ENCODE measurements at places on chromosomes 4 and X.
A peak's percentile ranks its signal among the peaks of the same experiment; 100 is the strongest.

DNA sequence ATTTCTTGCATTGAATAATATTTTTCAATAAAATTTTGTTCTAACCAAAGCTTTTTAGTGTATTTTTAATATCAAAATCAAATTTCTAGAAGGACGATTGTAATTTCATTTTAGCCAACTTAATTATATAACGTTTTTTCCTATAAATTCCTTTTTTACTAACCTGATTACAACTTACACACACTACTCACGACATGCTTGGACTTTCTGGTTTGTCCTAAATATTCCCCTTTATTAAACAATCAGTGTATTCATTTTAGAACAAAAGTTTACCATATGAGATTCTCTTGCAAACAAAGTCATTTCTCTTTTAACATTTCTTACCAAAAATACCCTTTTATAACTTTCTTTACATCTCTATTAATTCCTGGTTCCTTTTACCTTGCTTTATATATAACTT, 173.7 kb downstream of the PWWP3B start:
- no peak for DNase-seq

- no peak for DNase-seq
These were observed 39.8 kb downstream of the GPM6A start for GRCh38 chr4:175772170-175772705.

DNA sequence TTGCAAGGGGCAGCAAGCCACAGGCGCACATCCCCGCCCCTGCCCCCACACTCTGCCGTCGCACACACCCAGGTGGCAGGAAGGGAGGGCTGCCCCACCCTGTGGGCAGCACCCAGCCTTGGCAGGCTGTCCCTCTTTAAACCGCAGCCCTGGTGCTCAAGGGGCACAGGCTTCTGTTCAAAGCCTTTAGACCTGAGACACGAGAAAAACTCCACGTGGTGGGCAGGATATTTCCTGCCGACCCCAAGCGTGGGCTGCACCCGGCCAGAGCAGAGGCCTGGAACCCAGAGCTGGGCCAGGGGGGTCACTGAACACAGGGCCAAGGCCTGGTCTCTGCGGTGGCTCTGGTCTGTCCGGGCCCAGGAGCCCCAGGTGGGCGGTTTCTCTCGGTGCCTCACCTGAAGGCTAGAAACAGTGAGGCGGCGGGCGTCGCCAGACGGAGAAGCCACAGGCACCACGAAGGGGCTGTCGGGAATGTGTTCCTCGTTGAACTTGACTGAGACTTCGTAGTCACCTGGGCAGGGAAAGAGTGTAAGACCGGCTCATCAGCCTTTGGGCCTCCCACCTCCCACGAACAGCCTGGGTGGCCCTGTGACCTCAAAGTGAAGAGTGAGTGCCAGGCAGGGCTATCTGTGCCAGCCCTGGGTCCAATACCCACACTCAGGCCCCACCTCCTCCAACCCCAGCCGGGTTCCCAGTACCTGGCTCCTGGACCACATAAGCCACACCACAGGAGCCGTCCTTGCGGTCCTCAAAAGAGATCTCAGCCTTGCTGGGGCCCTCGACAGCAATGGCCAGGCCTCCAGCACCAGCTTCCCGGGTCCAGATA, 23.0 kb downstream of the FLNA start:
- DNase-seq: peak; percentile 72

DNA sequence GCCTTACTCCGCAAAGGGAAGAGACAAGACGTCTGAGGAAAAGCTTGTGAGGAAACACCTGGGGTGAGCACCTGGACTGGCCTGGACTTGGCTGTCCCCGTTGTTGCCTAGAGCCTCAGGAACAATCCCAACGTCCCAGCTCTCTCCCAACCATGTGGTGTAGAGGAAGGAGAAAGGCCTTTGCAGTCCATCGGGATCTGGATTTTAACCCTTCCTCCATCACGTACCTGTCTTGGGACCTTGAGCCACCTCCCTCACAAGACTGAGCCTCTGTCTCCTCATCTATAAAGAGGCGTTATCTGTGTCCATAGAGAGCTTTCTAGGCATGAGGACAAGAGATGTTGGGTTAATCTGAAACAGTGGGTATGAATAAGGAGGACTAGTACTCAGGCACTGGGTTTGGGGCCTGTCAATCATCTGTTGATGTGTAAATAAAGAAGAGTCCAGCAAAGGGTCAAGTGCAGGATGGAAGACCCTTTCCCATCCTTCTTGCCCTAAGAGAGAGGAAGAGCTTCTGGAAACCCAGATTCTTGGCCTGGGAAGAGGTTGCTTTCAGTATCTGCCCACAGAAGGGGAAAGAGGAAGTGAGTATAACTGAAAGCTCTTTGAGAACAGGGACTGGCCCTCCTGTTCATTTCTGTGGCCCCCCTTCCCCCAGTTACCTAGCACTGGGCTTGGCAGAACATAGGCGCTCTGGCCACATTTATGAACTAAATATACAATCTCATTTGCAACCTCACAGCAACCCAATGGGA, 137.1 kb downstream of the PJA1 start:
- DNase-seq: no peak

GRCh38 chrX:9473708-9474107, 8.8 kb downstream of the TBL1X start:
- no peak for DNase-seq

DNA sequence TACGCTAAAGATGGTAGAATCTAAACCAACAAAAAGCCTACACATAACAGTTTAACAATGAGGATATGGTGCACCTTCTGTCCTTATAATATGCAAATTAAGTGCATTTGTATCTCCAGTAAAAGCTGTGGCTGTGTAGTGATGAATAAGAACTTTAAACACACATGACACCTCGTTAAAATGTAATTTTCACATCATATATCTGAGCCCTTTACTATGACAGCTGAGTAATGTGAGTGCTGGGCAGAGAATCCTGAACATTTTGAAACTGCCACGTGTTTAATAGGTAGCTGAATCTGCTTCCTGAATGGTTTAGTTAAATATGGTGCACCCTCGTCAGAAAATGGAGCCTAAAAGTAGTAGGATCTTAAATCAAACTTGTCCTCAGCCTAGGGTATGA, 540.8 kb downstream of the ADGRL3 start:
- no peak for DNase-seq

DNA sequence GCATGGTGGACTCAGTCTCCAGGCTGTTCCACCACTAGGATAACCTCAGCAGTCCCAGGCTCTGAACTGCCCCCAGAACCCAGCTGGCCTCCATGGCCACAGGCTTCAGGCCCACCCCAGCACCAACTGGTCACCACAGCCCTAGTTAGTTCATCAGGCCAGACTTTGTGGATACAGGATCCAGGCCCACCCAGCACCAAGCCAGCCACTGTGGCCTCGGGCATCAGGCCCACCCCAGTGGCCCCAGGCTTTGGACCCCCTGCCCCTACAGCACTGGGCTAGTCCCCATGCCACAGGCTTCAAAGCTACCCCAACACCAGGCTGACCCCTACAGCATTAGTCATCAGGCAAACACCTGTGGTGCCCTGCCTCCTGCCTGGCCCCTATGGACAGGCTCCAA, 50.0 kb downstream of the ZCCHC13 start:
- DNase-seq: no peak

- no peak for DNase-seq
These were observed 181.3 kb downstream of the NWD2 start for GRCh38 chr4:37425857-37426256.

DNA sequence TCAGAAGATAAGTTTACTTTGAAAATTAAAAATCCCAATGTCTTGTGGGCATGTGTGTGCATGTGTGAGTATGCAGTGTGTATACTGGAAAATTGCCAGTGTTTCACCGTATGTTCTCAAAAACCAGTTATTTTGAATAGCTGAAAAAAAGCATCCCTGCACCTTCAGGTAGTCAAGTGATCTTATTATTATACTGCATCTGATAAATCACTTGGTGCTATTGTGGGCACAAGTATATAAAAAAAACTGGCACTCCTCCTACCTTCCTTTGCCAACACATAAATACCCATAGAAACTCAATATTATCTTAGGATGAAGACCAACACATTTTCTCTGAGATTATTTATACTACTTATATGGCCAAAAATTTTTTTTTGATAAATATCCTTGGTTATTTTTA, 91.5 kb upstream of the MAP9 start:
- DNase-seq: no peak

DNA sequence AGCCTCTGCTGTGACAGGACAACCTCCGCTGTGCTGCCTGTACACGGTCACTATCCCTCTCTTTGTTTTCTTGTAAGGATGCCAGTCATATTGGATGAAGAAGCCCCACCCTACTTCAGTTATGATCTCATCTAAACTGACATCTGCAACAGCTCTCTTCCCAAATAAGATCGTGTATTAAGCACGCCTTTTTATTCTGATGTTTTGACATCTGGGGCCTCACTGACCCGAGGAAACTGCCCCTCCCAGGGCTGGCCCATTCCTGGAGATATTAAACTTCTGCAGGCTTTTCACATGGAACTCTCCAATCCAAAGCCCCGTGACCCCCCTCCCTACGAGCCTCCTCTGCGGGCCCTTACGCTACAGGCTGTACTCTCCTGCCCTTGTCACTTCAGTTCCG, 232.0 kb downstream of the ARHGAP10 start:
- DNase-seq: no peak

DNA sequence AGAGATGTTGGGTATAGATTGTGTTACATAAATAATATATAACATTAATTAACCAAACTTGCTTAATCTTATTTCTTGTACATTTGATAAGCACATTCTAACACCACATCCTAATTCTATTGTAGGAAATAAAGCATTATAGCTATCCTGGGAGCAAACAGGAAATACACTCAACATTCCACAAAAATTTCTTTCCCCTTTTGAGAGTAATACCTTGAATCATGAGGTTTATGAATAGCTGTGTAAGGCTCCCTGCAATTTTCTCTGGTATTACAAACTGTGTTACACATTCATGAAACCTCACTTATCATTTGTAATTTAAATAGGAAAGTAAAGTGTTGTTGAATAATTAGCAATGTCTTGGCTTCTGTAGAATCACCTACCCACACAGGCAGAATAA, 95.1 kb downstream of the TMEM47 start:
- no peak for DNase-seq

DNA sequence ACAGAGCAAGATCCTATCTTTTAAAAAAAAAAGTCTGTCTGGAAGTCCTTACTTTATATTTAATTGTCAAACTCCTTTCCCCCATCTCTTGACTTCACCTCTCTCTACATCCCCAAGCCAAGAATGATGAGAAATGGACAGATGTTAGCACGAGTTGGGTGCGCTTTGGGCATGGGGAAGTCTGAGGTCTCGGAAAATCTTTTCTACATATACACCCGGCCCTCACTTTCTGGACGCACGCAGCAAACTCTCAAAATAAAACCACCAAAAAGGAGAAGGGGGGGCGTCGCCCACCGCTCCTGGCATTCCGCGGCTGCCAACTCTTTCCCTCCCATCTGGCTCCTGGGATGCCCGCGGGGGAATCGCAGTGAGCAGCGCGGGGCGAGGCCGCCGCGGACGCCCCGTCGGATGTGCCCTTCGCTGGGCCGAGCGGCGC, 756 bp downstream of the IGFBP7 start:
- no peak for DNase-seq

GRCh38 chrX:41029332-41029731, 55.9 kb upstream of the USP9X start:
- no peak for DNase-seq

DNA sequence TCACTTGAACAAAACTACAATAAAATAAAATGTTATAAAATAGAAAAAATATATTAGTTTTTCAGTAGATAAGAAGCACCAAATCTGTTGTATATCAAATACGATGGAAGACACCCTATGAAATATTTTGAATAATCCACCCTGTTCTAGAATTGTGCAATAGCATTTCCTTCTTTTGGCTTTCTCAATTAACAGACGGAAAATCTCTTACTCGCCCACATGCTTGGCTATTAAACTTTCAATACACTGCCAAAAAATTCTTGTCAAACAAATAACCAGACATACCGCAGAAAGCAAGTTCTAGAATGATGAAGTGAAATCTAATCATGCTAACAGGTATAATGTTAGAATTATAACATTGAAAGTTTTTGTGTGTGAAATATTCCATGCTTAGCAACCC, 671.6 kb upstream of the SLIT2 start:
- no peak for DNase-seq

DNA sequence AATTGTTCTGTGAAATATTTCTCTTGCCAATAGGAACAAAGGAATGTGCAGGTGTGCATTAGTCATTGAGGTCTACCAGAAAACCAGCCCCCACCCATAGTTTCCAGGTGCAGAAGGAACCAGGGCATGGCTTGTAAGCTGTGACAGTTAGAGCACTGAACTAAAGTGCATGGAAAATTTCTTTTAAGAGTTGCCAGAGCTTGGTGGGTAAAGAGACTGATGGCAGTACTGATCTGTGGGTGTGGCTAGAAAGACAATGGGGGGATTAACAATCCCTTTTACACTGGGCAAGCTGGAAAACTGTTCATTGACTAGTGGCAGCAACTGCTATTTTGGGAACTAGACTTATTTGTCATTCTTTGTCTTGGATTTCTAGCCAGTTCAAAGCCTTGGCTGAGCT, 326.9 kb downstream of the PCDH19 start:
- DNase-seq: no peak

DNA sequence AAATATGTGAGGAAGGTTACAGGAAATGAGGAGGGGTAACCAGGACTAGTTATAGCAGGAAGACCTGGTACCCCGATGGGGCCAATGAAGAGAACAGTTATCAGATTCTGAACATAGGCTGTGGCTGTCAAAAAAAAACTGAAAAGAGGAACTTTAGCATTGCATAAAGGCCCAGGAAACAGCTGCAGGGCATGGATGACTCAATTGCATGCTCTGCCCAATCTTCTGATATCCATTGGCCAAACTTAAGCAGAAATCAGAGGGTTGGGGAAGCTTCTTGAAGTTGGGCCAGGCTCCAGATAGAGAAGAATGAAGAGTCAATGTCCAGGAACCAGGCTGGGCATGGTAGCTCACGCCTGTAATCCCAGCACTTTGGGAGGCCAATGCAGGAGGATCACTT, 1222.4 kb upstream of the PRKX start:
- DNase-seq: no peak

- DNase-seq: no peak
These were observed 523.1 kb downstream of the MID1IP1 start for GRCh38 chrX:39324233-39324930.

DNA sequence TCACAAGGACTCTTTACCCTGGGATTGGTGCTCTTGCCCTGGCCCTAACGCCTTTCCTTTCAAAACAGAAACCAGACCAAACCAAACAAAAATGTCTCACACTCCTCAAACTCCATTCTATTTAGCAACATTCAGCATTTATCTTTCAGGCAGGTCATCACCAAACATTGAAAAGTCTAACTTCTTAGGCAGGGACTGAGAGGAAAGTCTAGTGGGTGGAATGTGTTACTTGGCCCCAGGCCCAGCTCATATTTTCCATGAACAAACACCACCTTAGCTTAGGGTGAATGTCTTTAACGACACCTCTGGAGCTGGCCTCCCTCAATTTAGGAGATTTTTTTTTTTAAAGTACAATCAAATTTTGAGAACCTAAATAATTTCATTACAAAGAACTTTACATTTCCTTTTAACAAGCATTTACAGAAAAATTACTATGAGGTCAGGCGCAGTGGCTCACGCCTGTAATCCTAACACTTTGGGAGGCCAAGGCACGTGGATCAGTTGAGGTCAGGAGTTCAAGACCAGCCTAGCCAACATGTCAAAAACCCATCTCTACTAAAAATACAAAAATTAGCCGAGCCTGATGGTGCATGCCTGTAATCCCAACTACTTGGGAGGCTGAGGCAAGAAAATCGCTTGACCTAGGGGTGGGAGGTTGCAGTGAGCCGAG, 10.2 kb upstream of the N4BP2 start:
- no peak for DNase-seq

- DNase-seq: no peak
These were observed 310.8 kb downstream of the AFF2 start for GRCh38 chrX:148811236-148811635.
